Activated CD4-positive, alpha-beta T cell treated with anti-CD3 and anti-CD28 coated beads for 48 hours (primary cell): ENCODE measurements at places on chromosomes 6 and 20.

DNA sequence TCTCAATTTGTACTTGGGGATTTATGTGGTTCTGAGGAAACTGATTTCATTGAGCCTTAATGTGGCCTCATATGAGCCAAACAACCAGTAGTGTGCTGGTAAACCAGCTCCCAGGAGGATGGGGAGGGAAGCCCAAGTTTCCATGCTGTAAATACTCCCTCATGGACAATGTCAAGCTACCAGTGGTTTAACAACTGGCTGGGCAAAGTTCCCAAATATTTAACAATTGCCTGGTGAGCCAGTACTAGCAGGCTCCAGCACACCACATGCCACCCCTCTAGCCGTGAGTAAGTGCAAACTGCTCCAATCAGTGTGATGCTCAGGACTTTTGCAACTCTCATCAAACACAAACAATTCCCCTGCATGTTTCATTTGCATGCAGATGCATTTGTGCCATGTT is 19.2 kb upstream of the CDKN1A start:
- DNase-seq, result no peak

GRCh38 chr6:30510419-30511168 is 21.3 kb downstream of the HLA-E start:
- no peak for DNase-seq

DNA sequence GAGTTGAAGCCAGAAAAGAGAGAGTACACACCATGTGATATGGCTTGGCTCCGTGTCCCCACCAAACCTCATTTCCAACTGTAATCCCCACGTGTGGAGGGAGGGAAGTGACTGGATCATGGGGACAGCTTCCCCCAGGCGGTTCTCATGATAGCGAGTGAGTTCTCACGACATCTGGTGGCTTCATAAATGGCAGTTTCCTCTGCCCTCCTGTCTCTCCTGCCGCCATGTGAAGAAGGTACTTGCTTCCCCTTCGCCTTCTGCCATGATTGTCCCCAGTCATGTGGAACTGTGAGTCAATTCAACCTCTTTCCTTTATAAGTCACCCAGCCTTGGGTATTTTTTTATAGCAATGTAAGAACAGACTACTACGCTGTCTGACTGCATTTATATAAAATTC is 40.3 kb downstream of the TAF4 start:
- no peak for DNase-seq

GRCh38 chr6:79687759-79688158 is 56.6 kb downstream of the SH3BGRL2 start:
- no peak for DNase-seq
